ENCODE measurements at places on chromosomes 4 and X.

DNA sequence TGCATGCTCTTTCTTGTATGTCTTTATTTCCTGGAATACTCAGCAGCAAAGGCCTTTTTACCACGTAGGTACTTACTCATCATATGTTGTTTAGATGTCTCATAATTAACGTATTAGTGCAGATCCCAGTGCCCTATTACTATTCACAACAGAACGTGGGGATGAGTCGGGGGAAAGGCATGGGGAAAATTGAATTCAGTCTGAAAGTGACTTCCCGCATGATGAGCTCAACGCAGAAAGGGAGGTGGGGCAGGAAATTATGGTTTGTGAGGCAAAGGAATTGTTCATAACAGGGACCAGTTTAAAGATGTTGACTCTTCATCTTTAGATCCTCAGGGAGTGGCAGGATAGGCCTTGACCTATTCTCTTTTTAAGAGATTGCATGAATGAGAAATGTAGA, 2.0 kb upstream of the TMPRSS11D start:
- DNase-seq = no peak

GRCh38 chr4:1219566-1219950, 29.4 kb downstream of the CTBP1 start:
- DNase-seq = no peak

- no peak for DNase-seq
These were observed 725.0 kb downstream of the CCSER1 start for GRCh38 chr4:90852237-90852636.

GRCh38 chr4:37359261-37359660, 114.7 kb downstream of the NWD2 start:
- DNase-seq = no peak

- DNase-seq = no peak
These were observed 230.4 kb upstream of the GATB start for GRCh38 chr4:151991001-151991883.

DNA sequence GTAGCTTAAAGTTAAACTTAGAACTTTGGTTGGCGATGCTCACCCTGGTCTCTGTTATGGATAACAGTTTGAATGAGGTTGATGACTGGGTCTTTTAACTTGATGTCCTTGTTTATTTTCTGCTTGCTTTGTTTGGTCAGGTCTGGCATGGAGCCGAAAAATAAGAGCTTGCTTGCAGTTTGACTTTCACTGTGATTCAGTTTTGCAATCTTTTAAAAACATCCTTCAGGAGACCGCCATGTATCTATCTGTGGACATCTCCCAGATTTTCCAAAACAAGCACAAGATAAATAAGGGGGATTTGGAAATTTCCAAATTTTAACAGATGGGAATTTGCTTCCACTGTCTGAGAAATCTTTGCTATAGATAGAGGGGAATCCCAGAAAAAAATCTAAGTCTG, 246.7 kb downstream of the PALLD start:
- no peak for DNase-seq

DNA sequence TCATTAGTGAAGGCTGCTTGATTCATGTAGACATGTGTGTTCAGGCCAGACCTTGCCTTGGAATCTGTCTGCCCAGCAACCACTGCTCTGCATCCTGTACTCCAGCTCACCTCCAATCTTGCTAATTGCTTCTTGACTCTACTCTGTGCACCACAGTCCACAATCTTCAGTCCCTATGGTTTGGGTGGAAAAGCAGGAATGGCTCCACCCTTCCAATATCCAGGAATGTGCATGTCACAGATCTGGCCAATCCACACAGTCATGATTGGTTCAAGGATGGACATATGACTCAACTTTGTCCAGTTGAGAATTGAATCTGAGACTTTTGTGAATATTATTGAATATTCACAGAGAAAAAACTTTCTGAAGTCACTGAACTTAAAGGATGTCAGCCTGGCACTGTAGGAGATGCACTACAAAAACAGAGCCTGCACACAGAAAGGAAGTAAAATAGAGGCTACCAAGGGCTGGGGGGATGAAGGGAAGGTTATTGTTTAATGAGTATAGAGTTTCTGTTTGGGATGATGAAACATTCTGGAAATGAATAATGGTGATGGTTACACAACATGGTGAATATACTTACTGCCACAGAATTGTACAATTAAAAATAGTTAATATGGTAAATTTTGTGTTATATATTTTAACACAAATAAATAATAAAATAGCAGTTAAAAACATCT, 161.3 kb upstream of the USP38 start:
- no peak for DNase-seq

DNA sequence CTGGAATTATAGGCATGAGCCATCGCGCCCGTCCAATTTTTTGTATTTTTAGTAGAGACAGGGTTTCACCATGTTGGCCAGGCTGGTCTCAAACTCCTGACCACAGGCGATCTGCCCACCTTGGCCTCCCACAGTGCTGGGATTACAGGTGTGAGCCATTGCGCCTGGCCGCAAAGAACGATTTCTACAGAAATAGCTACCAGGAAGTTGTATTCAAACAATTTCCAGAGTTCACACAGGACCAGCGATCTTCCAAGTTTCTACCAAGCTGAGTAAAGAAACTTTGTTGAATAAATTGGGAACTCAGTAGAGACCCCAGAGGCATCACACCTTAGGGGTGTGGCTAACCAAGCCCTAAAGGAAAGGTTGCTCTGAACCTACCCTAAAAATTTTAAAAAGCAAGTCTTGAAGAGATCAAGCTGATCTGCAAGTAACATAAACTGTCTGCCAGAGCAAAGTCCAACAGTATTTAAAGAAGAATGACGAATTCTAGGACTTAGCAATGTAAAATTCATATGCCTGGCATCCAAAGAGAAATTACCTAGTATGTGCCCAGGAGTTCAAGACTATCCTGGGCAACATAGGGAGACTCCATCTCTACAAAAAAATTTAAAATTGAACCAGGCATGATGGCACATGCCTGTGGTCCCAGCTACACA, 48.4 kb upstream of the USP9X start:
- no peak for DNase-seq

- no peak for DNase-seq
These were observed 667 bp downstream of the PTTG2 start for GRCh38 chr4:37960679-37961450.

GRCh38 chr4:185352202-185352601, 43.5 kb downstream of the LRP2BP start:
- no peak for DNase-seq

DNA sequence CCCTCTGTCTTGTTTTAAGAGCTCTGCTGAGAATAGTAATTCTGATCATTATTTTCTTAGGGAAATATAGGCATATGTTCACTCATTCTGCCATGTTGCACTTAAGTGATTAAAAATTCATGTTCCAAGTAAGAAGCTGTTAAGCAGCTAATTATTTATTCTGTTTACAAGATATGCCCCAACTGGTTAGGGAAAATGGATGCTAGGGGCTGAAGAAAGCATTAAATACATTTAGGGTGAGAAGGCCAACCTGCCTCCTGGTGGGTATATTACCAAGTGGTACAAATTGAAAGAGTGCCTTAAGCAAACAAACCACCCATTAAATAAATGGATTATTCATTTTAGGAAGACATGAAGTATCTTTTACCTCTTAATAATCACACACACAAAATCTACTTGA, 392.6 kb upstream of the EPHA5 start:
- DNase-seq = no peak

DNA sequence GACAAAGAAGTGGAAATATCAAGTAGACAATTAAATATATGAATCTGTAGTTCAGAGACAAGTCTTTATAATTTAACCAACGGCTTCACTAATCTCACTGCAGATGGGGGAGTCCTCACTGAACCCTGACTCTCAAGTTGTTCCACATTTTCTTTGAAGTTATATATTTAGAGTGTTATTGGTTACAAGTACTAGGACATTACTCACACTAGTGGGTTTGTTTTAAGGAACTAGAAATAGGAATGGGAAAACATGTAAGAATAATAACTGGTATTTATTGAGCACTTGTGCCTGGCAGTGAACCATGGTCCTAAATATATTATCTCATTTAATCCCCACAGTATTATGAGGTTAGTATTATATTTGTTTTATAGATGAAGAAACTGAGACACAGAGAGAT, 22.0 kb downstream of the MND1 start:
- DNase-seq = no peak

- no peak for DNase-seq
These were observed 12.3 kb upstream of the CHRNA9 start for GRCh38 chr4:40322811-40323210.

DNA sequence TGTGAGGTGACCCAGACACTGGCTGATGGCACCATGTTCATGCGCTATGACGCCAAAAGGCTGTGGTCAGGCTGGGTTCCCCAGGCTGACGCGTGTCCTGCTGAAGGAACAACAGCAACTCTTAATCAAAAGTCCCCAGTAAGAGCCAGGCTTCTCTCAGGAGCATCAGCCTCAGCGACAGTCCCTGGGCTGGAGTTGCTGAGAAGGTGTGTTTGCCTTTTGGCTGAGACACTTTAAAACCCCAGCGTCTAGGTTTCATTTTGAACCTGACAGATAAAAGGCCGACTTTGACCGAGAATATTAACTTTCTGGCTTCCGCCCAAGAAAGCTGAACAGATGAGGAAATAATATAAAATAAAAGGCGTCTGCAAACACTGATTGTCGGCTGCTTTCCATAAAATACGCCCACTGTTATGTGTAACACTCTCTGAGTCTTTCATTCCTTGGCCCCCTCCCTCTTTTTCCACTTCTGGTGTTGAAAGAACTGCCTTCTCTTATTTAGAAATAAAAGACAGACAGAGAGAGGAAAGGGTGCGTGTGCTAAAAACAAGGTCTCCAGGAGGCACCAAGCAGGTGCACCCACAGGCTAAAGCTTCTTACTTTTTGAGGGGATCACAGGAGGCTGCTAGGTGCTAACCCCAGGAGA, 373.6 kb downstream of the MID1IP1 start:
- no peak for DNase-seq

DNA sequence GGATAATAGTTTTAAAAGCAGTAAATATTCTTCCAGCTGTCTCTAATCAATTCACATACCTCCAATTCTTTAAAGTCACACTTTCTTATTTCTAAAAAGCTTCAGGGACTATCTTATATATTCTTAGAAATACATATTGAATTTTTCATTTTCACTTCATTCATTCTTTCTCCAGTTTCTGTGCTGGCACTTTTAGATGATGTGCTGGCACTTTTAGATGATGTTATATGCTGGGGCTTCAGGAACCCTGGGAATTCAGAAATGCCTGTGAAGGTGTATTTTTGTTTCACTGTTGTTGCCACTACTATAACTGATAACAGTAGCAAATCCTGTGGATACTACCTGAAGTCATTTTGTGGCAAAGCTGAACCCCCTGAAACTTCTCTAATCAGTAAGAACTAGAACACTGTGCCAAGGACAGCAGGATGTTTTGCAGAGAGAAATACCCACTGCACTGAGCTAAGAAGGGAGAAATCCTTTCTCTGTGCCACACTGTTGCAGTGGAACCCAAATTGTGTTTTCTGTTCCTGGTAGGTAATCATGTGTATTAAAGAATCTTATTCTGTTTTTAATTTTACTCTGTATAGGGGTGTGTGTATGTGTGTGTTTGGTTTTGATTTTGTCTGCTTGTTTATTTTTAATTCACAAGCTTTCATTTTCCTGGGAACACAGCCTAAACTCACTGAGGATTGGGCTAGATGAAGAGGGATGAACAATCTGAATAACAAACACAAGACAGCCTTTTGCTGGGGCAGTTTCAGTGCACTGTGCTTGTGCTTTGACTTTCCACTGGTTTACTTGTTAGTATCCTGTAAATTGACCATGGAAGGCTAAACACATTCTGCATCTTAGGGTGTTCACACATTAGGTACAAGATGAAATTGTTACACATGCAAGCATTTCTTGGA, 898.3 kb downstream of the CCSER1 start:
- no peak for DNase-seq

DNA sequence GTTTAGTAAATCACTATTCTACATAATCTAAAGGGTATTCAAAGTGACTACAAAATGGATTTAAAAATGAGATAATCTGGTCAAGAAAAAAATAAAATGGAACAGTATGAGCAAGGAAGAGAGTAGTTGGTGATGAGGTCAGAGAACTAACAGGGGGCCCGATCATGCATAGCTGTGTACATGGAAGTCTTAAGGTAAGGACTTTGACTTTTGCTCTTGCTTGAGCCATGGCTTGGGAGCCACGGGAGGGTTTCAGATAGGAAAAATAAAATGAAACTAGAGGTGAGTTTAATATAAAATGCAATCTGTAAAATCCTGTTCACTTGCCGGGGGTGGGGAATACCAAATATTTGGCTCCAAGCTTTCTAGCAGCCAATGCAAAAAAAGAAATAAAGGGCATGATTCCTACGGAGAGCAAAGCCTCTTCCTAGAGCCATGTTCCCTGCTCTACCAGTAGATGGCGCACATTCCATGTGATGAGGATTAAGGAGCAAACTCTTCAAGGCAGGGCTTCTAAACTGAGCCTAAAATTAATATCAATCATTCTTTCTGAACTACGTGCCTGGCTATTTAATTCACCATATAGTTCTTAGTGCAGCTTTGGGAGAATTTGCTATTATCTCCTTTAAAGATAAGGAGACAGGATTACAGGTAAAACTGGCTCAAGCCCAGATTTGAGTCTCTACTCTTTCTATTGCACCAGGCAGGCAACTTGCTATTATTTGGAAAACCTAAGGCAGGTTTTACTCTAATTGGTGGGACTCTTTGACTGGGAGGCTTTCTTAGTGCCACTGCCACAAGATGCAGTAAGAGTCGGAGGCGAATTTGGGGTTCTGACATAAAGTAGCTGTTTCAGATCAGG, 6.8 kb upstream of the CLCN5 start:
- no peak for DNase-seq

- DNase-seq = no peak
These were observed 58.6 kb upstream of the DCTD start for GRCh38 chr4:182975806-182976205.

GRCh38 chrX:65528293-65528692, 6.3 kb downstream of the LAS1L start:
- DNase-seq = no peak

- no peak for DNase-seq
These were observed 204.7 kb downstream of the TLL1 start for GRCh38 chr4:166077782-166078181.

GRCh38 chrX:22122510-22122909, 90.4 kb downstream of the PHEX start:
- DNase-seq = no peak

DNA sequence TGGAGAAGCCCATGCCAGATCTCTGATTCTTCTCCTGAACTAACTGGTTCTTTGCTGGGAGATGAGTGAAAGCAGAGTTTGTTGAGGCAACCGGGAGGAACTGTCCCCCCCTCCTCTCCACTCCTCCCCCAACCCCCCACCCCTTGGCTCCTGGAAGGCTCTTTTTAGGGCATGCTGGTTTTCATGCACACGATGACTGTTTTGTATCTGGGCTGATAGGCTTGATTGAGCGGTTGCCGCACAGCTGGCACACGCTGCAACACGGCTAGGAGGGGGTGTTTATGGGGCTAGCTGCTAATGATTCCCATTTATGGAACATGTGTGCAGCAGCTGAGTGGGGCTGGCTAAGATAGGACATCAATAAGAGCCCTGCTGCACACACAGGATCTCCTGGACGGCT, 137.2 kb downstream of the SMIM20 start:
- no peak for DNase-seq

DNA sequence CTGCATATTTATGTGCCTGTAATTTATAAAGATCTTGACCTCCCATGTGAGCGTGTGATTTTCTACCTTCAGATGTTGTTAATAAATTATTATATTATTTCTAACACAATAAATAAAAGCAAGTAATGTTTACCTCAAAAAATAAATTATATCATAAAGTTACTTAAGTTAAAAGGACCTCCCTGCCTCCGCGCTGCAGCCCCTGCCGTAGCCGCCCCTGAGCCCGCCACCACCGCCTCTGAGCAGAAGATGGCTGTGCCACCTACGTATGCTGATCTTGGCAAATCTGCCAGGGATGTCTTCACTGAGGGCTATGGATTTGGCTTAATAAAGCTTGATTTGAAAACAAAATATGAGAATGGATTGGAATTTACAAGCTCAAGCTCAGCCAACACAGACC, 119.6 kb upstream of the BRWD3 start:
- DNase-seq = no peak

Data from sigmoid colon (tissue), 7 donors.